ENCODE measurements at places on chromosomes 3 and 15.

DNA sequence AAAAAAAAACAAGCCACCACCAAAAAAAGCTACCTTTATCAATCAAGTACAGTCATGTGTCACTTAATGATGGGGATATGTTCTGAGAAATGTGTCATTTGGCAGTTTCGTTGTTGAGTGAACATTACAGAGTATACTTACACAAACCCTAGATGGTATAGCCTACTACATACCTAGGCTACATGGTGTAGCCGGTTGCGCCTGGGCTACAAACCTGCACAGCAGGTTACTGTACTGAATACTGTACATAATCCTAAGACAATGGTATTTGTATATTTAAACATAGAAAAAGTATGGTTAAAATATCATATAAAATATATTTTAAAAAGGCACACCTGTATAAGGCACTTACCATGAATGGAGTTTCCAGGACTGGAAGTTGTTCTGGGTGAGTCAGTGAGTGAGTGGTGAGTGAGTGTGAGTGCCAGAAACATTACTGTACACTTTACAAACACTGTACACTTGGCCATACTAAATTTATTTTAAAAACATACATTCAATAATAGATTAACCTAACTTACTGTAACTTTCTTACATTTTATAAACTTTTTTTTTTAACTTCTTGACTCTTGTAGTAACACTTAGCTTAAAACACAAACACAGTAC lies 25.9 kb upstream of the JMJD7 start:
- DNase-seq: no peak

GRCh38 chr3:12977117-12977808 lies 96.0 kb downstream of the IQSEC1 start:
- DNase-seq: no peak

- DNase-seq: no peak
These were observed 122.6 kb upstream of the SMAD3 start for GRCh38 chr15:66942649-66943390.

DNA sequence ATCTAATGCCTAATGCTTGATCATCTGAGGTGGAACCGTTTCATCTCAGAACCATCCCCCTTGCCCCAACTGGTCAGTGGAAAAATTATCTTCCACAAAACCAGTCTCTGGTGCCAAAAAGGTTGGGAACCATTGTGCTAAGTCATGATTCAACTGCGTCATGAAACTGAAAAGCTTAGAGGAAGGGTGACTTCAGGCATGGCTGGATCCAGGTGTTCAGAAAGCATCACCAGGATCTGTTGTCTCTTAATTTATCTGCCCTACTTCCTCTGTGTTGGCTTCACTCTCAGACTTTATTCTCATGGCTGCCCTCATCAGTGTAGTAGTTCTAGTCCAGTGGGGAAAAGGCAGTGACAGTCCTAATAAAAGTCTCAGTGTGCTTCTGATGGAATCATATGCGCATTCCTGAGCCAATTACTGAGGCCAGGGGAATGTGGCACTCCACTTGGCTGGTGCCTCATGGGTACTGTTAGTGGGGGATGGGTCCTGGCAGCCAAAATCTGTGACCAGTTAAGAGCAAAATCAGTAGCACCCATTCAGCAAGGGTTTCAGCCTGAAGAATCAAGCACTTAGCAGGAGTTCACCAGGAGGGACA lies 110.3 kb downstream of the WNT5A start:
- no peak for DNase-seq

DNA sequence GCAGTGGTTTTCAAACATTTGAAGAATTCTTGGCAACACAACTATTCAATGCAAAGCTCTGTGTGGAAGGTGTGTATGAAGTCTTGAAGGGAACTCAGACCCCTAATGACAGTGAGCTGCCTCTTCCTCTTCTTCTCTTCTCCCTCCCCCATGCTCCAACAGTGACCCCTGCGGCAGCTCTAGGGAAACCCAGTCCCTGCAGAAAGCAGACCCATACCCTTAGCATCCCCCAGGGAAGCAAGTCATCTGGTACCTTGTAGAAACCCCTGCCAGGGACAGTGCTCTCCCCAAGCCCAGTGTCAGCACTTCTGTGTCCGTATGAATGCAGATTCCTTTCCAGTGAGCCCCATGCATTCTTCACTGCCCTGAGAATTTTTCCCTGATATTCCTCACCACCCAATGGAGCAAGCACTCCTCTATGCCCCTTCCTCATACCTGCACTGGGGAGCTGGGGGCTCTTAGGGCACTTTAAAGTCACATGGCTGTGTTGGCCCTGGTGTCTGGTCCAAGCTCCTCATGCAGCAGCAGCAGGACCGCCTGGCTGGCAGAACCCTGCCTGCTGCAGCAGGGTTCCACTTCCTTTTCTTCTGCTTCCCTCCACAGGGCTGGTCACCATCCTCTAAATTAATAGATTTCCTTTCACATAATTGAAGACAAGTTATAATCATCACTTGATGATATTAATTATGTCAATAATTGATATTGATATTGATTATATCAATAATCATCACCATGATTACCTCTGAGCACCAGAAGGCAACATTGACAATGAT lies 442.5 kb downstream of the EPHB1 start:
- no peak for DNase-seq

- DNase-seq: no peak
These were observed 238.3 kb upstream of the FEZF2 start for GRCh38 chr3:62611541-62612240.

DNA sequence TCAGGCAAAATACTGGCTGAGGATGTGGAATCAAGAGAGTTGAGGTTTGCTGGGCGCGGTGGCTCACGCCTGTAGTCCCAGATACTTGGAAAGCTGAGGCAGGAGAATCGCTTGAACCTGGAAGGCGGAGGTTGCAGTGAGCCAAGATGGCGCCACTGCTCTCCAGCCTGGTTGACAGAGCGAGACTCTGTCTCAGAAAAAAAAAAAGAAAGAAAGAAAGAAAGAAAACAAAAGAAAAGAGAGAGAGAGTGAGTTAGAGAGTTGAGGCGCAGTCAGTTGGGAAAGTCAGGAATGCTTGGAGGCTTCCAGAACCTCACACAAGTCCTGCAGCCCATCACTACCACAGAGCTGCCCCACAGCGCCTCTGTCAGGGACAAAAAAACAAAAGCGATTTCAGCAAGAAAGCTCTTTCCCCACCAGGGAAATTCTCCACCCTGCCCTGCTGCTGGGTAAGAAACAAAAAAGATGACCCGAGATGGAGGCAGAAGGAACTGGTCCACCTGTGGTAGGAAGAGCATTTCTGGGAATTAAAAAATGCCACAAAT lies 13.8 kb downstream of the HDC start:
- DNase-seq: no peak

DNA sequence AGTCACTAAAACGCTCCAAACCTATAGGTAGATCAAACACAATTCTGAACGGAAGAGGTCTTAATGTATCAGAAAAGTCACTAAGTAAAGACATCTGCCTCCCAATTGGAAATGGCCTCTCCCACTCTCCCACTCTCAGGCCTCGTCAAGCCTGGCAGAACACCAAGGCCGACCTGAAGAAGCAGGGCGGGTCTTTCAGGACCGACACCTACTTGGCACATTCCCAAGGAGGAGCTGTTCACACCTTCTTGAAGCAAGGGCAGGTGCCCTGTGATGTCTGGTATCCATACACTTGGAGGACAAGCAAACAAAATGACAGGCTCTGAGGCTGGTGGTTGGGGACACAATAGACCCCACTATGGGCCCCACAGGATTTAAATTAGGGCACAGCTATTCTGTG lies 30.0 kb downstream of the XXYLT1 start:
- DNase-seq: no peak

- no peak for DNase-seq
These were observed 751.0 kb downstream of the ROBO1 start for GRCh38 chr3:79016587-79017376.

- no peak for DNase-seq
These were observed 915 bp upstream of the KCTD6 start for GRCh38 chr3:58490860-58491501.

DNA sequence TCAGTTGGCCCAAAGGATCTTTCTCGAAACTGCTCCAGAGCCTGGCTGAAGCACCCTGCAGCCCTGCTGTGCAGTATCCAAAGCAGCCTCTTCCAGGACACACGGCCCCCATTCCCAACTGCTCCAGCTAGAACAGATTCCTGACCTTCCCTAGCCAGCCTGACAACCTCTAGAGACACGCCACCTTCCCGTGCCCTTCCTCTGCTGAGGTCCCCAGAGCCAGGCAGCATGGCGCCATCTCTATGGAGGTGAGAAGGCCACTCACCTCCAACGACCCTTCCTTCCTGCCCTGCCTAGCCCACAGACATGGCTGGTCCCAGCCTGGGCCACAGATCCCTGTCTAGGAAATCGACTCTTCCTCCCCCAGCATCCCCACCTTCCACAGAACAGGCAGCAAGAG lies 3.1 kb downstream of the KIF7 start:
- DNase-seq: no peak

- DNase-seq: no peak
These were observed 237.4 kb downstream of the MFSD1 start for GRCh38 chr3:159039286-159039685.

DNA sequence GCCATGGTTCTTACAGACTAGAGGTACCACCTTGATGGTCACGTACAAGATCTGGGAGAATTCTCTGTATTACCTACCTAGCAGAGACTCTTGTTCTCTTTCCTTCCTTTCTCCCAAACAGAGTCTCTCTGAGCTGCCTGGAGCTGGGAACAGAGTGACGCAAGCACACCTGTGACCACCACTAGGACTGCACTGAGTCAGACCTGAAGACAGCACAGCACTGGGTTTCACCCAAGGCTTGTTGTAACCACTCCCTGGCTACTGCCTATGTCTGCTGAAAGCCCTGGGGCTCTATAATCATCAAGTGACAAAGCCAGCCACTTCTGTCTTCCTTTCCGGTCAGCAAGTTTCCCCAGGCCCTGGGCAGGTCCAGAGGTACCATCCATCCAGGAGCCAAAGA lies 293.3 kb upstream of the CNTN4 start:
- no peak for DNase-seq

DNA sequence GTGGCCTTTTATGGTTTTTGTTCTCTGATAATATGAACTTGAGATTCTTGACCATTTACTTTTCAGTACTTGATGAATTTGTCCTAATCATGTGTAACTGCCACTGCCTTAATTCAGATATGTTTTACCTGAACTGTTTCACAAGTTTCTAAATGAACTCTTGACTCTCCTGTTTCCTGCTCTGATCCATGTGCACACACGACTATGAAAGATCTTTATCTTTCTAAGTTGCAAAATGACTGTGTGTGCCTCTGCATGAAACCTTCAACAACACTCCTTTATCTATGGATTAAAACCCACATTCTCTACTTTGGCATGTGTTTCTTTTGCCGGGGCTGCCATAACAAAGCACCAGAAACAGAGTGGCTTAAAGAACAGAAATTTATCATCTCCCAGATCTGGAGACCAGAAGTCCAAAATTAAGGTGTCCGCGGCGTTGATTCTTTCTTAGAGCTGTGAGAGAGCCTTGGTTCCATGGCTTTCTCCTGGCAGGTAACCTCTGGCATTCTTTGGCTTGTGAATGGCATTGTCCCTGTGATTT lies 275.0 kb downstream of the ADAMTSL3 start:
- DNase-seq: no peak

DNA sequence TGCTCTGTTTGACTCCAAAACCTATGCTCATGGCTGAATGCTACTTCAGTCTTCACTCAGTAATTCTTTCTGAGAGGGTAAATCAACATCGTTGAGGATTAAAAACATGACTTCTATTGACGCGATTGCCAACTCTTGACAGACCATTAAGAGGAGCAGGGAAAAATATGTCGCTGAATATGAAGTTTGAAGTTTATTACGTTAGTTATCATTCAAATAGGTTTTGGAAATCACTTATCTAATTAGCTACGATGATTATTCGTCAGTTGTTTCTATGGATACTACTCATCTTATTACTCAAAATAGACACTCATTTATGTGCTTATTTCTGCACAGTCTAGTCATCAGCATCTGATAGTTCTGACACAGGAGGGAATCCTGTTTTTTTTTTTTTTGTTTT lies 279.2 kb upstream of the TBL1XR1 start:
- DNase-seq: no peak

DNA sequence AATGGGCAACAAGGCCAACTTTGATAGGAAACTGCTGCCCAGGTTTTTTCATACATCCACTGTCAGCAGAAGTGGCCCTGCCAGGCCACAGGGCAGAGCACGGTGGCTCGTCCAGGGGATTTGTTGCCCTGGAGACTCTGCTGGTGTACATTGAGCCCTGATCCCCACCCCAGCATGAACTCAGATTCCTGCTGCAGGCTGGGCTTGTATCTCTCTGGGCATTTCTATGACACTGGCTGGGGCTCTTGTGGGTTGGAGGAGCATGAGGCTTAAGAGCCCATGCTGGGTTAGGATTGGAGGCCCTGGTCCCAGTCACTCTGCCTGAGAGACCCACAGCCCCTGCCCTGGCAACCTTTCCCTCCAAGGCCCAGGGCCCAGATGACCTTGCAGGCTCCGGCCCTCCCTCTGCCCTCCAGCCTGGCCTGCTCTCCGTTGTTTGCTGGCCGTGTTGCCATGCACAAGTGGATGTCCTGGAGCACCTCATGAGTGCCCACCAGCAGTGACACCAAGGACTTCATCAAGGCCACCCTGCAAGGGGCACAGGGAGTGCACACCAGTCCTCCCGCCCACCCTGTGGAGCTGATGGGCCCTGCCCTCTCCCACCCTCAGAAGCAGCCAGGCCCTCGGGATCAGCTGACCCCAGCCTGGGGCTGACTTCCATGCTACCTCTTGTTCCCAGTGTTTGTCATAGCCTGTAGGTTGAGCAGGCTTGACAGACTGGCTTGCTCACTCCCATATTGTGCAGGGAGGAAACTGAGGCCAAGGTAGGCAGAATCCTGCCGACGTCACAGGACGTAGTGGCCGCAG lies 58.2 kb downstream of the ZNF445 start:
- no peak for DNase-seq

GRCh38 chr15:74400313-74400860 lies 32.9 kb upstream of the CYP11A1 start:
- no peak for DNase-seq

DNA sequence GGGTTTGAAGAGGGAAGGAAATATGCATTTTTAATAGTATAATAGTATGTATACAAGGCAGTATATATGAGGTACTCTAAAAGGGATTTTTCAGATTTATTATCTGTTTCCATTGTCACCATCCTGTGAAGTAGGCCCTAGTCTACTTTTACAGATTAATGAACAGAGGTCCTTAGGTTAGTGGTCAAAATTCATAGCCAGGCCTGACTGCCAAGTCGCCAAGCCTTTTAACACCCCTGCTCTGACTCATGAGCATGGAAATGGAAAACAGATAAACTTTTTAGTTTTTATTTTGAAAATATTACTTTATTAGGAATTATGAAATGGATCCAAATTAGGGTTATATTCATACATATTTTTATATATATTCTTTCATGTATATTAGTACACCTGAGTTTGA lies 146.9 kb downstream of the BBX start:
- no peak for DNase-seq

DNA sequence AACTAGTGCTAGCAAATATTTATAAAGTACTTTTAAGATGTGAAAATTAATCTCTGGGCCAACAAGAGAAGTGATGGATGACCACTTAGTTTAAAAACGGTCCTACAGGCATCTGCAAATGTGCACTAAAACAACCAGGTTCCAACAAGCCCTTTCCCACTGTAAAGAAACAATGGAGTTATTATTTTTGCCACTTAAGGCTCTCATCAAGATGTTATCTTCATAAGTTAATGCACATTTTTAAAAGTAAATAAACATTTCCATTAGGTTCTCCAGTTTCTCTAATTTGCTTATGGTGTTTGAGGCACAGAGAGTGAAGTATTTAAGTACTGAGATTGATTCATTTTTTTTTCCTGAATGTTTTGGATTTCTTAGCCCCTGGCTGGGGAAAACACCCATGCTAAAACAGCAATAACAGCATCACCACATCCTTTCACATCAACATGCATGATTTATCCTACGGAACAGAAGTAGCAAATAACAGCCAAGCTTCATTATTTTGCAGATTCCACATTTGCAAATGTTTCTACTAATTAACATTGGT lies 20.8 kb downstream of the ABI3BP start:
- no peak for DNase-seq

All from activated T-helper 1 cell treated with Interleukin-2 at 50 U/mL for 16 hours (primary cell).